Activated CD8-positive, alpha-beta memory T cell treated with anti-CD3 and anti-CD28 coated beads, Interleukin-2, amount 10 ng/mL, durations not matched to agents 7 days and 5 days (primary cell): ENCODE measurements at places on chromosomes 2 and 18. TPM values are rescaled to one million over a fixed set of nuclear protein-coding genes. Genes with fewer than 3 reads are reported as not detected.

Gene SP140L
- 84.4 TPM for total RNA-seq

Gene CD8B2
- 3.7 TPM for total RNA-seq

Gene CFC1
- total RNA-seq: not detected

Gene ZNF514
- 14.2 TPM for total RNA-seq

Gene TDRD15
- not detected for total RNA-seq

Gene MRPS5
- 80.0 TPM for total RNA-seq

GRCh38 chr2:161725297-161725696, 101.1 kb downstream of the SLC4A10 start:
- no peaks in the 10 kb centered on the region for H3K4me1 ChIP-seq
- no peak for DNase-seq
- H3K27ac ChIP-seq: no peak overlapping the region
- no peaks in the 10 kb centered on the region for H3K36me3 ChIP-seq
- H3K4me3 ChIP-seq: no peak overlapping the region
- H3K27me3 ChIP-seq: peaks cover 21% of the 10 kb centered on the region

GRCh38 chr2:54473851-54474250, 17.7 kb downstream of the SPTBN1 start:
- no peak overlapping the region for H3K4me3 ChIP-seq
- H3K27me3 ChIP-seq: no peaks in the 10 kb centered on the region
- DNase-seq: no peak
- H3K4me1 ChIP-seq: peaks cover 3% of the 10 kb centered on the region
- no peaks in the 10 kb centered on the region for H3K36me3 ChIP-seq
- H3K27ac ChIP-seq: no peak overlapping the region

DNA sequence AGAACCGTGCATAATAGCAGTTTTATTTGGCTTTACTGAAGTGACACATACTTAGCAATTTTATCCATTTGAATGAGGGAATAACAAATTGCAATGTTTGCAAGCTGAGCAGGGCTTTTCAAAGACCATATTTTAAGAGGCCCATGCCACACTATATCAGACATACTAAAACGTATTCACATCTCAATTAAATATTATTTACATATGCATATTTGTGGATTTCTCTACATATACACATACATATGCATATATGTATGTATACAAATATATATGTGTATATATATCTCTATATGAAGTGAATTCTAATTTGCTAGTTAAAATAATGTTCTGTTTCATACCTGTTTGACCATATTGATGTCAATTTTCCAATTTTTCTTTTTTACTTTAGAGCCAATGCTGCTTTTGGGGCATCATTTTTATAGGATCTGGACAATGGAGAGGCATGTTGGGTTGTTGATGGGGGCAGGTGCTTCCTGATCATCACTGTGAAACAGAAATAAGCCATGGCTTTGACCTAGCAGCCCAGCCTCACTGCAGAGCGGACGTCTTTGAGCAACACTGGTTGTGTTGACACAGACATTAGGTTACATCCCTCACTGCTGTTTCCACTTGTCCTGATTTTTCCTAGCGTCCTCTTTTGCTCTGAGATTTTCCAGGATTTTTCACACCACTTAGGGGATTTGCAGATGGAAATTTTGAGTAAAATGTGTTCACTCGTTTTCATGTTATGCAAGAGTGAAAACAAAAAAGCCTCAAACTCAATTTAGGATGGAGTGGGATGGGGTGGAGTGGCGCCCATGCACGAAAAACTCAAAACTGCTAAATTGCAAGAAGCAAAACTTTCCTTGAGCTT, 56.9 kb downstream of the RDH14 start:
- H3K4me3 ChIP-seq: no peak overlapping the region
- DNase-seq: no peak
- peaks cover 38% of the 10 kb centered on the region for H3K27me3 ChIP-seq
- H3K36me3 ChIP-seq: no peaks in the 10 kb centered on the region
- peaks cover 2% of the 10 kb centered on the region for H3K4me1 ChIP-seq

DNA sequence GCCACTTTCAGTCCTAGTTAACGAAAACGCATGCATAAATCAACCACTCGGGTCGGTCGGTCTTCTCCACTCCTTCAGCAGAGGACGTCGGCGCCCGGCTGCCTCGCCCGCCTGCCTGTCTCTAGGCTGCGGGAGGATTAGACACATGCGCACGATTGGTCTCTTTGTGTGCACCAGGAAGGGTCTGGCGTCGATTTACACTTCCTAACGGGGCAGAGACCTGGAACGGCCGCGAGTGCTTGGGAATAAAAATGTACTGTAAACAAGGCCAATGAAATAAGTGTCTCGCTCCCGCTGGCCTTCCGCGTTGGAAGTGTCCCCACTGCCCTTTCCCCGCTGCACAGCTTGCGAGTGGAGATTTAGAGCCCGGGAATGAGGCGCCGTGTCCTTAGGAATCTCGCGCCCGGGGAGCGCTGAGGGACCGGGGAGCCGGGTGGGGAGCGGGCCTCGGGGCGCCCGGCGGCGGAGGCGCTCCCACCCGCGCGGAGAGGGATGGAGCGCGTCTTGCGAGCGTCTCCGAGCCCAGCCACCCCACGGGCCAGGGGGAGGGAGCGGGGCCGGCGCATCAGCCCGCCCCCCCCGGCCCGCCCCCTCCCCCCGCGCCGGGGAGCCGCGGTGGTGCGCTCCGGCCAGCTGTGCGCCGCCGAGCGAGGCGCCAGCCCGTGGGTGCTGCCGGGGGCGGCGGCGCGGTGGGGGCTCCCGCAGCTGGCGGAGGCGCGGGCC, at the start of gene DOK6:
TSS of gene DOK6 (plus strand) at position 636 of the 723 bp plus-strand sequence.
- peak within 1 kb of the TSS; percentile 54 for H3K4me3 ChIP-seq
- peaks cover 11% of the 10 kb centered on the region for H3K4me1 ChIP-seq
- DNase-seq: no peak
- H3K27ac ChIP-seq: no peak within 1 kb of the TSS

GRCh38 chr2:40851661-40852060, 399.8 kb upstream of the SLC8A1 start:
- no peaks in the 10 kb centered on the region for H3K4me1 ChIP-seq
- H3K4me3 ChIP-seq: no peak overlapping the region
- no peak overlapping the region for H3K27ac ChIP-seq
- DNase-seq: no peak
- H3K27me3 ChIP-seq: no peaks in the 10 kb centered on the region
- H3K36me3 ChIP-seq: no peaks in the 10 kb centered on the region

DNA sequence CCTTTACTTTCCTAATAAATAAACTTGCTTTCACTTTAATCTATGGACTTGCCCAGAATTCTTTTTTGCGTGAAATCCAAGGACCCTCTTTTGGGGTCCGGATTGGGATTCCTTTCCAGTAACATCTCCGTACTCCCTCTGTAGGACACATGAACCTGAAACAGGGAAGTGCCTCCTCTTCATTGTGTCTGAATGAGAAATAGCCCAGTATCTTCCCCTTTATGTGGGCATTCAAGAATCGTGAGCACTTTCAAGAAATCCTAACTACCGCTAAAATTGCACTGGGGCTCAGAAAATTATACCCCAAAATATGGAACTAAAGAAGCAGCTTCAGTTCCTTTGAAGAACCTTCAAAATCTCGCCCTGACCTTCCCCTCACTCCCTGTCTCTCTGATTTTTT, 7.8 kb upstream of the POMC start:
- no peak overlapping the region for H3K4me3 ChIP-seq
- H3K36me3 ChIP-seq: no peaks in the 10 kb centered on the region
- H3K27me3 ChIP-seq: peaks cover 42% of the 10 kb centered on the region

- H3K27ac ChIP-seq: no peak overlapping the region
- H3K4me1 ChIP-seq: no peaks in the 10 kb centered on the region
- H3K27me3 ChIP-seq: no peaks in the 10 kb centered on the region
- no peak overlapping the region for H3K4me3 ChIP-seq
- H3K36me3 ChIP-seq: no peaks in the 10 kb centered on the region
Observed at GRCh38 chr2:53826587-53827397, 33.0 kb downstream of the GPR75 start.

GRCh38 chr18:10094655-10095054, 180.8 kb downstream of the VAPA start:
- no peaks in the 10 kb centered on the region for H3K27me3 ChIP-seq
- no peak for DNase-seq
- no peaks in the 10 kb centered on the region for H3K4me1 ChIP-seq
- H3K36me3 ChIP-seq: no peaks in the 10 kb centered on the region
- H3K27ac ChIP-seq: no peak overlapping the region

DNA sequence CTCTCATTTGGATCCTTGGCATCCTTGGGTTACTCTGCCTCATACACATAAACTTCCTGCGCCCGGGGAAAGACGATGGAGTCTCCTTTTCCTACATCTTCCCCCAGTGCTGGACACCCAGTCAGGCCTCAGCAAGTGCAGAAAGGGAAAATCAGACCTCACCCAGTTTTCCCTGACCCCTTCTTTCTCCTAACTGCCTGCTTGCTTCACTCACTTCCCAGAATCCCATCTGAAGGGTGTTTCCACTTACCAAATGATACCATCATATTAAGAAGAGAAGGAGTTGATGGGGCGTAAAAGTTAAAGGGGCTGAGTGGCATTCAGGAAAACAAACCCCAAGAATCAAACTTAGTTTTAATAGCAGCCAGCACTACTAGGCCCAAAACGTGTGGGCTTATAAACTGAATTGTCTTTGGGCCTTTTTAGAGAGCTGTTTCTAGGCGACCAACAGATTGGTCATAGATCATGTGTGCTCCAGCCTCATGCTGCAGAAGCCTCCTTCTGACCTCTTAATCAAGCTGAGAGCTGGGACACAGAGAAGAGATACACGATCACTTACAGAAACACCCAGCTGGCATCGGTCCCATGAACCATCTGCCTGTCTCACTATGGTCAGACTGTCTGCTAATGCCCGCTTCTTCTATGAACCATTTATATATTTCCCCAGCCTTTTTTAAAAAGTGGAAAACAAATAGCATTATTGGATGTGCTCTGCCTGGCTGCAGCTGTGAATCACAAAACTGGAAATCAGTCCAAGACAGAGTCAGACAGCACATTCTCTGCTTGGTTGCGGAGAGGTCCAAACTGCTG, 165.7 kb upstream of the SLC14A2 start:
- H3K27me3 ChIP-seq: peaks cover 6% of the 10 kb centered on the region
- H3K4me3 ChIP-seq: no peak overlapping the region
- H3K36me3 ChIP-seq: no peaks in the 10 kb centered on the region
- H3K27ac ChIP-seq: no peak overlapping the region
- no peaks in the 10 kb centered on the region for H3K4me1 ChIP-seq

DNA sequence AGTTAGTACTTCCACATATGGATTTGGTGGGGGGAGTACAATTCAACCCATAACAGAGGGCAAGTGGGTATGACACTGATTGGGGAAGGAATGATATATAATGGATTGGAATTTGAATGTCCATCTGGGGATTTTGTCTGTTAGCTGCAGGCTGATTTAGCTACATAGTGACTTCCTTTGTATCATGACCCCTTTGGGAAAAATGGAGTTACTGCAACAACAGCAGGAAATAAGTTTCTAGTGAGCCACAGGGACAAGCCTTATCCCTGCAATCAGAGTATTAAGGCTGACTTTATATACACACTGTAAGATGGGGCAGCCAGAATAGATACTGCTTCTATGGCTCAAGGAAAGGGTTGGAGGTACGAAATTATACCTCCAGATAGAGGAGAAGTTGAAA, 404.4 kb upstream of the MEIS1 start:
- DNase-seq: no peak
- H3K36me3 ChIP-seq: no peaks in the 10 kb centered on the region
- no peaks in the 10 kb centered on the region for H3K4me1 ChIP-seq
- H3K27me3 ChIP-seq: no peaks in the 10 kb centered on the region
- H3K27ac ChIP-seq: no peak overlapping the region

DNA sequence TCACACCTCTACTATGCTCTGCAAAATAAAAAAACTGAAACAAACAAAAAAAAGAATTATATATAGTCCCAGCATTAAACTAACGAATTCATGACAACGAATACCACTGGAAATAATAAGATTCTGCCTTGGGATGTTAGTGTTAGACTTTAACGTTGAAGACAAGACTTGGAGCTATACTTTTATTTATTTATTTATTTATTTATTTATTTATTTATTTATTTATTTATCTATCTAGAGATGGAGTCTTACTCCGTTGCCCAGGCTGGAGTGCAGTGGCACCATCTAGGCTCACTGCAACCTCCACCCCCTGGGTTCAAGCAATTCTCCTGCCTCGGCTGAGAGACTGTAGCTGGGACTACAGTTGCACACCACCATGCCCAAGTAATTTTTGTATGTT, 27.2 kb upstream of the PAPOLG start:
- H3K4me1 ChIP-seq: no peaks in the 10 kb centered on the region
- no peaks in the 10 kb centered on the region for H3K36me3 ChIP-seq
- peaks cover 3% of the 10 kb centered on the region for H3K27me3 ChIP-seq
- H3K4me3 ChIP-seq: no peak overlapping the region

GRCh38 chr2:166436189-166436588, 57.9 kb downstream of the SCN7A start:
- no peaks in the 10 kb centered on the region for H3K27me3 ChIP-seq
- no peak overlapping the region for H3K4me3 ChIP-seq
- no peak overlapping the region for H3K27ac ChIP-seq
- no peaks in the 10 kb centered on the region for H3K36me3 ChIP-seq
- H3K4me1 ChIP-seq: no peaks in the 10 kb centered on the region
- DNase-seq: no peak

DNA sequence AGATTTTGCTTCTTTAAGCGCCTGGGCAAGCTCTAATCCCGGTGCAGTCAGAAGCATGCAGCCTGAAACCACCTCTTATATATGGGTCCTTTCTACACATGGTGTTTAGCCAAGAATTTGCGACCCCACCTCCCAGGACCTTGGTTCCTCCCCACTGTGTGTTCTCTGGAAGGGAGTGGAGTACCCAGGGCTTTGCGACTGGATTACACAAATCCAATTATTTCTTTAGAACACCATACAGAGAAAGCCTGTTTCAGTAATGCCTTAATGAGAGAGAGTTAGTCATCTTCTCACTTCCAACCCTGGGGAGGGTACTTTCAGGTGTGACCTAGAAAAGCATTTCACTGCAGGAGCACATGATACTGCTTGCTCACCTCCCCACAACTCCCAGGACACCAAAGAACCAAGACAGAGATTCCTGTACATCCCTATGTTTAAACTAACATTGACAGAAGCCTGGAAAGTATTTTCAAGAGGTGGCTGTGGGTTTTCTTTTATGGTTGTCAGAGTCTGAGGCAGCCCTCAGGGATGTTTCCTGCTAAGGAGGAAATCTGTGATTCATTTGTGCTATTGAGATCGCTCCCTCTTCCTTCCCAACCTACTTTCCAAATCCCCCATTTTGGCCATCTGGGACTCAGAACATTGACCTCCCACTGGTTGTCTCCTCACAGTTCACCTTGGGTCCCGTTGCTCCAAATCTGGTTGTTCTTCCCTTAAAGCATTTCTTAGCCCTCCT, at the start of gene CAPN14:
TSS of gene CAPN14 (minus strand) at position 51 of the 736 bp plus-strand sequence. CDS start 12,068 bp downstream, outside the sequence.
- H3K27ac ChIP-seq: no peak within 1 kb of the TSS
- H3K4me3 ChIP-seq: no peak within 1 kb of the TSS
- peaks cover 46% of the 10 kb centered on the region for H3K4me1 ChIP-seq

DNA sequence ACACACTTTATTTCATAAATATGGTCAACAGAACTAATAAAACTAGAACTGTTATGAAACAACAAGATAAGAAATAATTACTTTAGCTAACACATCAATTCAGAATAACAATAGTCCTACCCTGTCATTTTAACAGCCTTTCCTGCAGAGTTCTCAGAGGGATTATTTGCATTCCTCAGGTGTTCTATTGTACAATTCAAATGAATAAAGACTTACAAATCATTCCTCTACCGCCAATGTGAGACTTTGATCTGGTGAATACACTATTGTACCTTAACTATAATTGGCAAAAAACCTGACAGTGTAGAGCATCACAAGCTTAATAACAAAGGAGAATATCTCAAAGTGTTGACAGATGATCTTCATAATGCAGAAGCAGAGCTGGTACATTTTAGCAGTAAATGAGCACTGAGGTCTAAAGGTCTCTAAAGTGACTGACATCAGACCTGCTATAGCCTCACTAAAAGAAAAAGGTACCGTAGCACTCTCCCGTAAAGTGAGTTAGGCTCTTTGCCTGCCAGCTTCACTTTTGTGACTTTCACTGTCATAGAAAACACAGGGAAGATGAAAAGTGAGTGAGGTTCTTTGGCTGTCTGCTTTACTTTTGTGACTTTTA, 118.8 kb upstream of the SP3 start:
- H3K27me3 ChIP-seq: no peaks in the 10 kb centered on the region
- DNase-seq: no peak
- H3K36me3 ChIP-seq: peaks cover 5% of the 10 kb centered on the region
- H3K4me3 ChIP-seq: no peak overlapping the region
- H3K27ac ChIP-seq: no peak overlapping the region
